Left lung (tissue), 14 donors: ENCODE measurements at places on chromosomes 16 and 17.

GRCh38 chr17:47210105-47210504 lies 957 bp downstream of the MYL4 start:
- no peaks in the 10 kb centered on the region for H3K36me3 ChIP-seq
- no peak overlapping the region for H3K4me3 ChIP-seq
- peaks cover 6% of the 10 kb centered on the region for H3K4me1 ChIP-seq
- no peak overlapping the region for H3K27ac ChIP-seq
- no peaks in the 10 kb centered on the region for H3K27me3 ChIP-seq
- DNase-seq: no peak

GRCh38 chr16:4213737-4214136 lies 28.1 kb downstream of the SRL start:
- H3K27ac ChIP-seq: peak overlapping the region; percentile 26
- H3K4me1 ChIP-seq: peaks cover 9% of the 10 kb centered on the region
- DNase-seq: no peak

GRCh38 chr16:30710971-30711370 lies 12.0 kb downstream of the SRCAP start:
- H3K27me3 ChIP-seq: no peaks in the 10 kb centered on the region
- peaks cover 100% of the 10 kb centered on the region for H3K36me3 ChIP-seq
- peak overlapping the region; percentile 61 for H3K27ac ChIP-seq
- H3K4me1 ChIP-seq: peaks cover 41% of the 10 kb centered on the region
- no peak overlapping the region for H3K4me3 ChIP-seq

- DNase-seq: peak; percentile 6
- H3K4me1 ChIP-seq: no peaks in the 10 kb centered on the region
- no peaks in the 10 kb centered on the region for H3K36me3 ChIP-seq
- no peaks in the 10 kb centered on the region for H3K27me3 ChIP-seq
- no peak overlapping the region for H3K4me3 ChIP-seq
- H3K27ac ChIP-seq: no peak overlapping the region
Observed at GRCh38 chr16:88366704-88367047, 16.1 kb upstream of the ZNF469 start.

DNA sequence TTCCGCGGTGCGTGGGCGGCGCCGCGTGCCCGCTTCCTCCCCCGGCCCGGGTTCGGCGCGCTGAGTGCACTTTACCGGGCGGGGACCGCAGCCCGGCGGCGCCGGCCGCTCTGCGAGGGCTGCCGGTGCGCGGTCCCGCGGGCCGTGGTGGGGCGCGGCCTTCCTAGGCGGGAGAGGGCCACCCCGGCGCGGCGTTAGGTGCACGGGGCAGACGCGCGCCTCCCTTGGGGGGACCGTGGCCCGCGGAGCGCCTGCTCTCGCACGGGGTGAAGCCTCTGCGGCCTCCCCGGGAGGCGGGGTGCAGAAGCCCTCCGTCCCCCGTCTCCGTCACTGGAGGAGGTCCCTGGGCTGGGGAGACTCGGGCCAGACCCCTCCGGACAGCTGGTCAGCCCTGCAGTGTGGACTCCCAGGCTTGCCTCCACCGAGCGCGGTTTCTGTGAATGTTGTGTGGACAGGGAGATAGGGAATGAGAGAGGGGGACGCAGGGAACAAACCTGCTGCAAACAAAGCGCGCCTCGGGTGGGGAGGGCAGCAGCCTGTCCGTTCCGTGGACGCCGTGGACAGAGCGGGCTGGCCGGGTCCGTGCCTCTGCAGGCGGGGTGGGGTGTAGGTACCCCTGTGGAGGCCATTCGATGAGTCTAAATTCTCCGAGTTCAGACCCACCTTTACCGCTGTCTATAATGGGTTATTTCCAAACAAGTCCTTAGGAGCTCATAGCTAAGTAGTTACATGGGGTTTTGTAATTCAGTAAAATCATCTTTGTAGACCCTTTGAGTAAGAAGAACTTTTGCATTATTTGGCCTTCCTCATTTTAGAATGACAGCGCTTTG lies 721 bp downstream of the TBCD start:
- H3K27me3 ChIP-seq: peaks cover 7% of the 10 kb centered on the region
- DNase-seq: no peak
- peak overlapping the region; percentile 73 for H3K27ac ChIP-seq
- peaks cover 12% of the 10 kb centered on the region for H3K4me1 ChIP-seq
- H3K36me3 ChIP-seq: peaks cover 5% of the 10 kb centered on the region

DNA sequence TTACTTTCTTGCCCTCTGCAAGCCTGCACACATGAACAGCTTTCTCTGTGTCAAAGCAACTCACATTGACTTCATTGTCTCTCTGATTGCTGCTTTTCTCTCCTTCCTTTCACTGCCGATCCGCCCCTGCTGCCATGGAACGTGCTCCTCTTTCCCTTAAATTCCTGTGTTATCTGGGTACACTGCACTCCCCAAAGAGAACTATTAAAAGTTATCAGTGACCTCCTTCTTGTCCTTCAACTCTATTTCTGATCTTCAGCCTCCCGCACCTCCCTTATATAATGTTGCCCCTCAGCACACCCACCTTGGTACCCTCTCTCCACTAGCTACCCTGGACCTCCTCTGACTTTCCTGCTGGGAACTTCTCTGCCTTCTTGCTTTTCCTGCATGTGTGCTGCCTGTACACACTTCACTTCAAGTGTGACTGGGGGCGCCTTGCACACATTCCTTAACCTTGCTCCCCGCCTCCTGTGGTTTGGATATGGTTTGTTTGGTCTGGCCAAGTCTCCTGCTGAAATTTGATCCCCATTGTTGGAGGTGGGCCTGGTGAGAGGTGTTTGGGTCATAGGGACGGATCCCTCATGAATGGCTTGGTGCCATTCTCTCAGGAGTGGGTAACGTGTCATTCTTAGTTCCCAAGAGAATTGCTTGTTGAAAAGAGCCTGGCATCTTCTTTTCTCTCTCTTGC lies 26.7 kb upstream of the PMP22 start:
- H3K4me1 ChIP-seq: no peaks in the 10 kb centered on the region
- H3K27ac ChIP-seq: no peak overlapping the region
- no peaks in the 10 kb centered on the region for H3K36me3 ChIP-seq
- no peaks in the 10 kb centered on the region for H3K27me3 ChIP-seq

DNA sequence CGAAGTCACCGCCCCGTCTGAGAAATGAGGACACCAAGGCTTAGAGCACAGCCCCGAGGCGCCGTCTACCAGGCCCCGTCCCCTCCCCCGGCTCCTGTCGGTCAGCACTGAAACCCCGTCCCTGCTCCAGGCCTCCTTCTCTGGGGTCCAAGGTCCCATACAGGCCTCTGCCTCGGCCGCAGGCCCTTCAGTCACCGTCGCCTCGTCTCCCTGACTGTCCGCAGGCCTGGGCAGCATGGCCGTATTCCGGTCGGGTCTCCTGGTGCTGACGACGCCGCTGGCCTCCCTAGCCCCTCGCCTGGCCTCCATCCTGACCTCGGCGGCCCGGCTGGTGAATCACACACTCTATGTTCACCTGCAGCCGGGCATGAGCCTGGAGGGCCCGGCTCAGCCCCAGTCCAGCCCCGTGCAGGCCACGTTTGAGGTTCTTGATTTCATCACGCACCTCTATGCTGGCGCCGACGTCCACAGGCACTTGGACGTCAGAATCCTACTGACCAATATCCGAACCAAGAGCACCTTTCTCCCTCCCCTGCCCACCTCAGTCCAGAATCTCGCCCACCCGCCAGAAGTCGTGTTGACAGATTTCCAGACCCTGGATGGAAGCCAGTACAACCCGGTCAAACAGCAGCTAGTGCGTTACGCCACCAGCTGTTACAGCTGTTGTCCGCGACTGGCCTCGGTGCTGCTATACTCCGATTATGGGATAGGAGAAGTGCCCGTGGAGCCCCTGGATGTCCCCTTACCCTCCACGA lies 617 bp downstream of the COASY start:
- H3K36me3 ChIP-seq: peaks cover 21% of the 10 kb centered on the region
- H3K4me3 ChIP-seq: peak overlapping the region; percentile 96
- peak overlapping the region; percentile 93 for H3K27ac ChIP-seq
- DNase-seq: peak; percentile 79
- H3K4me1 ChIP-seq: peaks cover 48% of the 10 kb centered on the region

DNA sequence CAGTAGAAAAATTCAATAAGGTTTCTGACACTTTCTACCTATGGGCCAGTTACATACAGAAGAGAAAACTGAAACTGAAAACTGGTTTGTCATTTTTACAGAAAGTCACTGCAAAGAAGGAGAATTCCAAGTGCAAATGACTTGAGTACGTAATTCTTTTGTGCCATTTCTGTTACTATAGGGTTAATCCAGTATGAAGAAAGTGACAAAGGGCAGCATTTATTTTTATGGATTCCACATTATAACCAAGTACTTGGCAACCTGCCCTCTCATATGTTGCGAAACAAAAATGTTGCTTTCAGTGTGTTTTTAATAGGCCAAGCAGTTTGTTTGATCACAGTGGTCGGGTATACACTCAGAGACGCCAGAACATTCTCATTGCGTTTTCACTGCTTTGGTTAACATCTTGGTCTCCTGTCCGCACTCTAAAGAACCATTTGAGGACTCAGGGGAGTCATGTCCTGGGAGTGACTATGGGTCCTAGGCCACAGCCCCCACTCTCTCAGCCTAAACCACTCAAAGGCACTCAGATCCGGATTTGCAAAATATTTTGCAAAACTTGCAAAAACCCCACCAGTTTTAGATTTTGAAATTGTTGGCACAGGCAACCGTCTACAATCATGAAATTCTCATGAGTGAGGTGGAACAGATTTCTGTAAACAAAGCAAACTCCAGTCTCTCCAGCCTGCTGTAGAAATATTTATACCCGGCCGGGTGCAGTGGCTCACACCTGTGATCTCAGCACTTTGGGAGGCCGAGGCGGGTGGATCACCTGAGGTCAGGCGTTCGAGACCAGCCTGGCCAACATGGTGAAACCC lies 15.4 kb upstream of the HELZ start:
- peak overlapping the region; percentile 77 for H3K27ac ChIP-seq
- H3K36me3 ChIP-seq: no peaks in the 10 kb centered on the region
- H3K4me3 ChIP-seq: no peak overlapping the region
- H3K4me1 ChIP-seq: peaks cover 3% of the 10 kb centered on the region
- DNase-seq: peak; percentile 95
- H3K27me3 ChIP-seq: no peaks in the 10 kb centered on the region

GRCh38 chr17:48527547-48527932 lies 3.3 kb downstream of the HOXB1 start:
- H3K36me3 ChIP-seq: no peaks in the 10 kb centered on the region
- DNase-seq: no peak
- H3K4me1 ChIP-seq: no peaks in the 10 kb centered on the region

GRCh38 chr17:67902511-67903231 lies 77.4 kb downstream of the BPTF start:
- no peak overlapping the region for H3K4me3 ChIP-seq
- no peak overlapping the region for H3K27ac ChIP-seq
- H3K27me3 ChIP-seq: no peaks in the 10 kb centered on the region
- H3K36me3 ChIP-seq: no peaks in the 10 kb centered on the region
- no peaks in the 10 kb centered on the region for H3K4me1 ChIP-seq
